Cardiac septum (tissue), 1 donor: ENCODE measurements at places on chromosomes 4 and X. TPM values are rescaled to one million over a fixed set of nuclear protein-coding genes. Genes with fewer than 3 reads are reported as not detected.

The NMU gene
- total RNA-seq = not detected

The EVC2 gene
- total RNA-seq = 1.3 TPM

The UGT2B11 gene
- not detected for total RNA-seq

The PNMA6A gene
- total RNA-seq = 0.78 TPM

DNA sequence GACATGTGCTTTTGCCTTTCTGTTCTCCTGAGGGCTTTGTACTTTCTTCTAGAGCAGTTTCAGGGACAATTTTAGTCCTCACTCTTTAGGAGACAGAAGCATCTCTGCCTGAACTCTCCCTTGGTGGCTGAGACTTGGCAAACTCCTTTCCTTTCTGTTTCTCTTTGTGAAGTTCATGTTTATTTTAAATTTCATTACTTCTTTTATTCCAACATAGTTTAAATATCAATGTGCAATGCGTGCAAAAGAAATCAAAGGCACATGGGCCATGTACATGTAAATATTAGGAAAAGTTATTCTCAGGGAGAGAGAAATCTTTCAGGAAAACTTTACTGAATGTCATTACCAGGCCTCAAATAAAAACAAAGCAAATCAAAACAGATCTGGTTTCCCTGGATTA is 177.6 kb downstream of the RNF150 start:
- DNase-seq = no peak

- no peak for DNase-seq
Observed at GRCh38 chrX:134642386-134642785, 15.9 kb downstream of the PLAC1 start.

- DNase-seq = no peak
Observed at GRCh38 chr4:150283689-150284088, 205.4 kb downstream of the DCLK2 start.

DNA sequence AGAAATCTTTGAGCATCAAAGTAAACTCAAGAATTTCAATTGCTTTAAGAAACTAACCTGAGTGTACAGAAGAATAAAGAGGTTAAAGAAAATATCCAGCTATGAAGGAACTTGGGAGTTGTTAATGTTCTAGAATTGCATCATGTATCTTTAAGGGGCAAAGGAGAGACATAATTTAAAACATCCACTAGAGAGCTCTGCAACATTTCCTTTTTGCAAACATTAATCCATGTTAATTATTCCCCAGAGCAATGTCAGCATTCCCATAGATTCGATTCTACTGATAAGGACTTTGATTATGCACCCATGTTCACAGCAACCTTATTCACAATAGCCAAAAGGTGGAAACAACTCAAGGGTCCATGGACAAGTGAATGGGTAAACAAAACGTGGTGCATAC is 80.2 kb upstream of the SORBS2 start:
- no peak for DNase-seq

- peak; percentile 80 for DNase-seq
Observed at GRCh38 chr4:173509036-173510001, 20.7 kb downstream of the HAND2 start.

- DNase-seq = no peak
Observed at GRCh38 chr4:20614816-20615215, 85.4 kb upstream of the PACRGL start.

- DNase-seq = peak; percentile 87
Observed at GRCh38 chr4:10173754-10174749, 57.5 kb upstream of the WDR1 start.

DNA sequence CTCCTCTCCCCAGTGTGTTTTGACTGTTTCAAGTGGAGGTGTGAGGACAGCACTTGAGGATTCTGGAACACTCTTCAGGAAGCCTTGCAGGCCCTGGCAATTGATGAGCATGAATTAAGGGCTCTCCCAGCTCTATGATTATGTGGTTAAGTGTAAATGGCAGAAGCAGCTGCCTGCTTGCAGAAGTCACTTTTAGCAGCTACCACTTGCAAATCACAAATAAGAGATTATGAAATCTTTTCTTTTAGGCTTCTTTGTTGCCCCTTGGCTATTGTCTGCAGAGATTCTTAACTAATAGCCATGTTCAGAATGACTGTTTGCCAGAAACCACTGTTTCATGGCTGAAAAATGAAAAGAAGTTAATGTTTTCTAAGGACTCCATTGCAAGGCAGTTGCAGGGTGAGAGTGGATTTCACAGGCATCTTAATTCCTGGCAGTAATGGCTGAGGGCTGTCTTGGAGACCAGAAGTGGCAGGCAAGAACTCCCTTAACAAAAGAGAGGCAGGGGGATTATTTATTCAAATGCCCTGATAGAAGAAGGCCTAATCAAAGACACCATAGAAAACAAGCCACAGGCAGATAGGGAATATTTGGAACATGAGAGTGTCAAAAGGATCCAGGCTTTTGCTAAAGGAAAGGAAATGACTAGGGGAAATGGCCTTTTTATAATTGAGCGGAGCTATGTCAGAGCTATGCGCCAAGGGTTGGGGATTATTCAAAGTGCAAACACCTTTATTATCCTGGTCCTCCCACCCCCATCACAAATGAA is 8.3 kb upstream of the HOPX start:
- no peak for DNase-seq

DNA sequence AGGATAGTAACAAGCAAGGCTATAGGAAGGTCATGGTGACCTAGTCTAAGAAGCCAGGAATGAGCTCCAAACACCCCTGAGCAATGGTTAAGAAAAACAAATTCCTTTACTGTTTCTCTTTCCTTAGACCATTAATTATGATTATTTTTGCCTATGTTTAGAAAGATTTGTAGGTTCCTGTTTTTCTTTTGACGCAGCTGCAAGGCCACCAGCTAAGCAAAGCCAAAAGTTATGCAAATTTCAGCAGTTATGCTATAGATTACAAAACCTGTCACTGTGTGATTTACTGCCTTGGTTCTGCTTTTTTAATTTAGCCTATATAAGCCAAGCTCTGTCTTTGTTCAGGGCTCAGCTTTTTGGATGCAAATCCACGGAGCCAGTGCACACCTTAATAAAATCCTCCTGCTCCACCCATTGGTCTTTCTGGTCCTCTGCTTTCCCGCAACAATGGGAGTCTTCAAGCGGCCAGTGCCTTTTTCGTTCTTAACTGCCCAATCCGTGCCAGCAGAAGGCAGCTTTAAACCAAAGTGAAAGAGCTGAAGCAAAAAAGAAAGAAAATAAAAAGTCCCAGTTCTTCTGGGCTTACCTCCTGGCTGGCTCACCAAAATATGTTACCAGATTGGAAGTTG is 1.4 kb upstream of the CEP135 start:
- no peak for DNase-seq

DNA sequence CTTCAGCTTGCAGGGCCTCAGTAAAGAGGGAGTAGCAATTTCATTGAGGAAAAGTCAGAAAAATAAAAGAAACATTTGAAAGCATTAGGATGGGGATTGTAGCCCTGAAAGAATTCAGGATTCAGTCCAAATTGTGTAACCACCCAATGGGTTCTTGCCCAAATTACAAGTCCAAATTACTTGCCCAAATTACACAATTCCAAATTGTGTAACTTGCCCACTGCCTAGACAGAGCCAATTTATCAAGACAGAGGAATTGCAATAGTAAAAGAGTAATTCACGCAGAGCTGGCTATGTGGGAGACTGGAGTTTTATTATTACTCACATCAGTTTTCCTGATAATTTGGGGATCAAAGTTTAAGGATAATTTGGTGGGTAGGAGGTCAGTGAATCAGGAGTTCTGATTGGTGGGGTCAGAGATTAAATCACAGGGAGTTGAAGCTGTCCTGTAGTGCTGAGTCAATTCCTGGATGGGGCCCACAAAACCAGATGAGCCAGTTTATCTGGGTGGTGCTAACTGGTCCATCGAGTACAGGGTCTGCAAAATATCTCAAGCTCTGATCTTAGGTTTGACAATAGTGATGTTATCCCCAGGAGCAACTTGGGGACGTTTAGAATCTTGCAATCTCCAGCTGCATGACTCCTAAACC is 18.1 kb upstream of the PAGE5 start:
- no peak for DNase-seq

- peak; percentile 86 for DNase-seq
Observed at GRCh38 chr4:23930750-23931488, 41.1 kb upstream of the PPARGC1A start.

GRCh38 chr4:155984106-155984797 is 30.6 kb upstream of the CTSO start:
- DNase-seq = no peak
